ENCODE measurements at places on chromosomes 3 and 15.
A peak's percentile ranks its signal among the peaks of the same experiment; 100 is the strongest.

DNA sequence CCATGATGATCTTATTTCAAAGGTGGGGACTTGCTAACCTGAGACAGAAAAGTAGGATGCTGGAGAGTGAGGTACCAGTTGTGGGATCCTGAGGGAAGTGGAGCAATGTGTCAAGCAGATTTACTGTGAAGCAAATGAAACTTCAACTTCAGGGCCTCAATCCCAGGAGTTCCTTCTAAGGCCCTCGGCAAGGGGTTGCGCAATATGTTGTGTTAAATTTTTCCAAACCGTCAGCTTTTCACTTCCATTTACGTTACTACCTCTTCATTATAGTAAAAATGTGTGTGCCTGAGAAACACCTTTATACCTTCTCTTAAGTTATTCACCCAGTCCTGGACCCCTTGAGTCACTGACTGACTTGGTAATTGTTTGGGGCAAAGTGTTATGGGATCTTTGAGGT is 42.5 kb upstream of the KCNH8 start:
- no peak for DNase-seq

GRCh38 chr15:77208241-77208640 is 137.3 kb upstream of the TSPAN3 start:
- DNase-seq: no peak

DNA sequence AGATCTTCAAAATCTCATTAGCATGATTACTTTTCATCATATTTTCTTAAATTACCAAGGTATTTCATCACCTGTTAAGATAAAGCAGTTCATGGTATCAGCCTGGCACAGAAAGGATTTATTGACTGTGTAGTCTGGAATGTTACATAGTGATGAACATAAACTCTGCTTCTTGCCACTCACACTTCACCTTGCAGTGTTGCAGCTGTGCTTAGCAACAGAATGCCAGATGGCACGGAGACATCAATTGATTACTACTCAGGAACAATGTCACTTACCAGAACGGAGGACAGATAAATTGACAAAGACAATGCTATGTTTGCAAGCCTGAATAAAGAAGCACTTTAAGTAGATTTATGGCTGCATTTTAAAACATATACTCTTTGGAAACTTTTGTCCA is 15.0 kb upstream of the BCHE start:
- no peak for DNase-seq

DNA sequence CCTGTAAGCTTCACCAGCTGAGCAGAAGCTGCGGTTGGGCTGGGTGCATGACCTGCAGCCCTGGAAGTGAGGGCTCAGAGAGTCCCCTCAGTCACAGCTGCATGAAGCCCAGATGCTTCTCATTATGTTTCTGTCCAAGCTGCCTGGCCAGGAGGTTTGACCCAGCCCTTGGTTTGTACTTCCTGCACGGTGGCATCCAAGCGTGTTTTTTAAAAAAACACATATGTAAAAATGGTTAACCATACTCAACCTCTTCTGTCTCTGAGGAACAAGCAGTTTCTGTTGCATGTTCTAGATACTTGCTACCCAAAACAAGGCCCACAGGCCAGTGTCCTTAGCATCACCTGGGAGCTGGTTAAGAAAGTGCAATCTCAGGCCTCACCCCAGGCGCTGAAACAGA is 76.0 kb upstream of the ATP10A start:
- DNase-seq: no peak

- no peak for DNase-seq
Measured at GRCh38 chr15:51844747-51845426, 15.4 kb downstream of the TMOD3 start.

- no peak for DNase-seq
Measured at GRCh38 chr3:43043071-43043766, 62.7 kb downstream of the POMGNT2 start.

DNA sequence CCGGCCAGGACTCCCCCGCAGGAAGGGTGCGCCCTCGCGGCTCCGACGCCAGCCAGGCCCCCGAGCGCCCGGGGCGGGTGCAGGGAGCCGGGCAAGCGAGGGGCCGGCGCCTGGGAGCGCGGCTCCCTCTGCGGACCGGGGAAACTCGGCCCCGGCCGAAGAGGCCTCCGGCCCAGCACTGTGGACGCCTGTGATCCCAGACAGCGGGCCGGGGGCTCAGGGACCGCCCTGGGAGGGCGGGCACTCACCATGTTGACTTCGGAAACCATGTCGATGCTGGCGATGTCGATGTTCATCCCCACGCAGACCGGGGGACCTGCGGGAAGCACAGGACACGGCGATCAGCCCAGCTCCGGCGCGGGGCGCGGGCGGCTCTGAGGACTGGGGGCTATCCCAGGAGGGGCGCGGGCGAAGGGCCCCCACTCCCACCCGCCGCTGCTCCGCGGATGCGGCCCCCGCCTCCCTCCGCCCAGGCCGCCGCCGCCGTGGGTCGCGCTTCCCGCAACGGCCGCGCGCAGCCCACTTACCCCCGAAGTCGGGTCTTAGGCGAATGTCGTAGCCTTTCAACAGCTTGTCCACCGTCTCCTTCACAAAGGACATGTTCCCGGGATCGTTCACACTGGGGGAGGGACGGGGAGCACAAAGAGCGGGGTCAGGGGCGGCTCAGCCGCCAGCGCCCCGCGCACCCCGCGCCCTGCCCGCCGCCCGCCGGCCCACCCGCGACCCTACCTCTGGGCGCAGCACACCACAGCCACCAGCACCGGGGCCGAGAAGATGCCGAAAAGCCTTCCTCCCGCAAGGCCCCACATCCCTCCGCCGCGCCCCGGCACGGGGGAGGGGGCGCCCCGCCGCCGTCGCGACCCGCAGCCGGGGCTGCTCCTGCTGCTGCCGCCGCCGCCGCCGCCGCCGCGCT is at the start of gene GABRB3:
Gene GABRB3 (minus strand): TSS at position 913 of the 913 bp plus-strand sequence.
- DNase-seq: no peak

GRCh38 chr3:41768363-41768762 is 193.5 kb downstream of the ULK4 start:
- DNase-seq: no peak

GRCh38 chr15:42621996-42622925 is 46.9 kb downstream of the STARD9 start:
- DNase-seq: no peak

GRCh38 chr3:57983734-57984518 is 24.3 kb upstream of the FLNB start:
- peak; percentile 68 for DNase-seq

DNA sequence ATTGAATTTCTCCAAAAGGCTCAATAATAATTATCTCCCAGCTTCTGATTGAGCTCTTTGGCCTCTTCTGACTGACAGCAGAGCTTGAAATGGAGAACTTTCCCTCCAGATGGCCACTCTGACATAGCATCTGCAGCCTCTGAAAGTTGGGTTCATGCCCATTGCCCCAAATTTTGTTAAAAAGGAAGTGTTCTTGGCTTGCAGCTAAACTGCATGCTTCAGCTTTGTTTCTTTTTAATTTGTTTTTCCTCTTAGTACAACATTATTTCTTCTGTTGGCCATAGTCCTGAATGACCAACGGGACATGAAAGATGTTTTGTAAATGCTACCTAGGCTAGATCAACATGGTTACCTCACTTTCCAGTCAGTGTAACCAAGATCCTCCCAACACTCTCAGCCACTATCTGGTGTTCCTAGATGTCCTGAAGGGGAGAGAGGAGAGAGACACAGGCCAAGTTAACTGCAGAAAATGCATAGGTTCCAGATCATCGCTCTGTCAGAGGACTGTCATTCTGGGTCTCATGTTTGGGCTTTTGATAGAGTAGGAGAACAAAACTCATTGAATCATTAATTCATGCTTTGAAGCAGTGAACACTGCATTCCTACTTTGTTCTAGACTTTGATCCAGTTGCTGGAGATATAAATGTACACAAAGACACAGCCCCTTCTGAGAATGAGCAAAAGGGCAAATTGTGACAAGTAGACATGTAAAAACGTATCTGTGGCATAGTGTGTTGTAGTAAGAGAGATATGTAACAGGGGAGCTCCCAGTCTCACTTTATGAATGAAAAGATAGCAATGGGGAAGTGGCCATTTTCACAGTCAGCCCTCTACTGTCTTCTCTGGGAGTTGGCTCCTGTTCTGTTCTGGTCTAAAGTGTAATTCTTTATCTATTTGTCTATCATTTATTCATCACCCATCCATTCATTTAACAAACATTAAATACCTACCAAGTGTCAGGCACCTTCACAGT is 156.2 kb downstream of the ZNF621 start:
- no peak for DNase-seq

DNA sequence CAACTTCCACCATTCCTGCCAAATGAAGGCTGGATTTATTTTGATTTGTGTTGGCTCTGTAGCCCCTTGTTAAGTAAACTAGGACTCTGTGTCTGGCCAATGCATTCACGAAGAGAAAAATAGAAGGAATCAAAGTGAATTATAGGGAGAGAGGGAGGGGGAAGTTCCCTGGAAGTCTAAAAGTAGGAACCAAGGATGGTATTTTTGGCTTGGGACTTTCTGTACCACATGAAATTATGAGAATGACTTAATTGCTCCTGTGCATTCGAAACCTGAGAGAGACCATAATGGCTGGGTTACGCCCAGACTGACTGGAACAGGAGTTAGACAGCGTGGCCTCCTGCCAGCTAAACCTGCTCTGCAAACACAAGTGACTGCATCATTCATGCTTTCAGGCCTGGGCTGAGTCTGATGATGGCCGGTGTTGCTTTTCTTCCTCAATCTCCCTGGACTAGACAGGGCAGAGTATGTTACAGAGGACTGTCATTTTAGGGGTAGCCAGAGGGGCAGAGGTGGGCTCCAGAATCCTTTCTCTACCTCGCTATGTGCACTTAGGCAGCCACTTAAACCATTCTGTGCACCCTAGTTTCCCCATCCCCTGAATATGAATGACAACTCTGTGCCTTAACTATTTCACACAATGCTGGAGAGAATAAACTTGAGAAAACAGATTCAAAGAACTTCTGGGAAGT is 58.9 kb downstream of the MYO1E start:
- no peak for DNase-seq

DNA sequence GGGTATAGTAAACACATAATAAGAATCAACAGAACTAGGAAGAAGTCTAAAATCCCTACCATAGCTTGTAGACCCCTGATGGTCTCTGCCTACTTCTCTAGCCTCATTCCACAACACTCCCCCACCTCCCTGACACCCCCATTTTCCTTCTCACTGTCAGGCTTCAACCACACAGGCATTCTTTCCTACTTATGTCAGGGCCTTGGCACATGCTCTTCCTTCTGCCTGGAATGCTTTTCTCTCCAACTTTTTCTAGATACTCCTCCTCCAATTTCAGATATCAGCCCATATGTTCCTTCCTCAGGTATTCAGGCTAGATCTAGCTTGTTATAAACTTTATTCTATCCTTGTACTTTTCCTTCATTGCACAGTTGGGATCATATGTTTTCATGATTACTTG is 106.0 kb upstream of the MRPL3 start:
- DNase-seq: no peak

- DNase-seq: no peak
Measured at GRCh38 chr15:61517776-61518175, 288.7 kb upstream of the RORA start.

- no peak for DNase-seq
Measured at GRCh38 chr15:80309769-80310384, 57.9 kb upstream of the CTXND1 start.

DNA sequence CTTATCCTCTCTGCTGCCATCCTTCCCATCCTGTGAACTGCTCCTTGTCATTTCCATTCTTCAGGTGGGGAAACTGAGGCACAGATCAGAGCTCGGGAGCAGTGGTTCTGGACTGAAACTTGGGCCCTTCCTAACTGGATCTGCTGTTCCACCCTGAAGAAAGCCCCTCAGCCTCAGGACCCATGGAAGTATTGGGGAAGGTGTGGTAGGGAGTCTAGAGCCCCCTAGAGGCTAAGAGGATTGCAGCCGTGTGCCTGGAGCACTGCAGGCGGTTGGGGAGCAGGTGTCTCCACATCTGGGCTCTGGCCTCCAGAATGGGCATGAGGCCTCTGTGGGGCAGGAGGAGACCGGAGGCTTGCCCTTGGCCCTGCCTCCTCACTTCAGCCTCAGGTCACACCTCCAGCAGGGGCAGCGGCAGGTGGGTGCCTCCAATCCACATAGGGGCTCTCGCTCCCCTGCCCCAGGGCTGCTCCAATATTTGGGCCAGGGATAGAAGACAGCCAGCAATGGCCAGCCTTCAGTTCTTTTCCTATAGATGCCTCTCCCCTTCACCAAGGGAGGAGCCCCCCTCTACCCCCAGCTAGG is 28.1 kb downstream of the DNAJB8 start:
- peak; percentile 25 for DNase-seq

DNA sequence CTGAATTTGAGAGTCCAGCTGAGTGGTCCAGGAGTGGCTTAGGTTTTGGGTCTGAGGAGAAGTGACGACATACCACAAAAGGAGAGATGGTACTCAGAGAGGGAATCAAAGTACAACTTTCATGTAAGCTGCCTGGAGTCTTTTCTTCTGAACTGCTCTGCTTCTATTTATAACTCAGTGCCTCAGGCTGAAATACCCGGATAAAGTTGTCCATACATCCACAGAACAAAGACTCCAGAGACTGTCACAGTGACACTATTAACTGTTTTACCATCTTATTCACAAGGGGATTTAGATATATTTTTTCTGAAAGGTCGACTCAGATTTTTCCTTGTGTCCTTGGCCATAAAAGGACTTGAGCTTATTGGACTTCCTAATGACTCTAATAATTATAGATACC is 264.3 kb upstream of the DNAJC19 start:
- DNase-seq: no peak

Data from hematopoietic multipotent progenitor cell treated with erythropoietin and hydrocortisone succinate and interleukin-3 and kit ligand, for 15 days (in vitro differentiated cells).